Activated CD4-positive, CD25-positive, alpha-beta regulatory T cell (primary cell): ENCODE measurements at places on chromosomes 13 and 19.
A peak's percentile ranks its signal among the peaks of the same experiment; 100 is the strongest.

- no peak for DNase-seq
Measured at GRCh38 chr13:95137096-95137495, 164.2 kb downstream of the ABCC4 start.

- DNase-seq = peak; percentile 5
Measured at GRCh38 chr19:34430738-34431625, 2.8 kb downstream of the UBA2 start.

- no peak for DNase-seq
Measured at GRCh38 chr19:18939922-18940768, 872 bp downstream of the HOMER3 start.

DNA sequence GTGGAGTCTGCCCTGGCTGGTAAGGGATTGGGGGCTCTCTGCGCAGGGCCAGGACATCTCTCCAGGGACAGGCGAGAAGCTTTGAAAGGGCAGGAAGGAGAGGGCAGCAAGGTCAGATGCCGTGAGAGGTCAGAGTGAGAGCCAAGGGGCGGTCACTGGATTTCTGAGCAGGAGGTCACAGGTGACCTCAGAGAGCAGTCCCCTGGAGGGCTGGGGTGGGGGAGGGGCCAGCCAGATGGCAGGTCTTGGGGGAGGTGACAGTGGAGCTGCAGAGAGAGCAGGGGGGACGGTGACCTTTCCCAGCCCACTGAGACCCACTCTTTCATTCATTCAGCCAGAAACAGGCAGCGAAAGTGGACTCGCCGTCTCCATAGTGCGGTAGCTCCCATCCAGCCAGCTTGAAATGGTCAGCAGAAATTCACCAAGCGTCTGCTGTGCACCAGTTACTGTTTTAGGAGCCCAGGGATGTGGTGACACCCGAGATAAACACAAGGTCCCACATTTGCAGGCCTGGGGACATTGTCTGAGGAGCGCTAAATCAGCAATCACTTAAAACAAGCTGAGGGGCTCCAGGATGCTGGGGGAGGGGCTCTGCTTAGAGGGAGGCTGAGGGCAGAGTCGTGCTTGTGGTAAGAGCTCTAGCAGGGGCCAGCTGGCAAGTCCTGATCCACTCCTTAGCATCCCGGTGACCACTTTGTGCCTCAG, 10.2 kb downstream of the CARM1 start:
- no peak for DNase-seq

DNA sequence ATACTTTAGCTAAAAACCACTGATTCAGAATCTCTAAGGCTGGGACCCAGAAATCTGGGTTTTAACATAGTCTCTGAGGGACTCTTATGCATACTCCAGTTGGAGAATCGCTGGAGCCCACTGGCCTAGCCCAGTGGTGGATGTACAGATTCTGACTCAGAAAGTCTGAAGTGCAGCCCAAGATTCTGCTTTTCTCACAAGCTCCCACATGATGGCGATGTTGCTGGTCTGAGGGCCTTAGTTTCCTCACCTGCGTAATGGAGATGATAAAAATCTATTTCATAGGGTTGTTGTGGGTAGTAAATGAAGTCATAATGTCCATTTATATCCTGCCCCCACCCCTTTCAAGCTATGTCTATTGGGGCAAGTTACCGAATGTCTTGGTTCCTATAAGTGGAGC, 7.7 kb upstream of the CDADC1 start:
- no peak for DNase-seq

DNA sequence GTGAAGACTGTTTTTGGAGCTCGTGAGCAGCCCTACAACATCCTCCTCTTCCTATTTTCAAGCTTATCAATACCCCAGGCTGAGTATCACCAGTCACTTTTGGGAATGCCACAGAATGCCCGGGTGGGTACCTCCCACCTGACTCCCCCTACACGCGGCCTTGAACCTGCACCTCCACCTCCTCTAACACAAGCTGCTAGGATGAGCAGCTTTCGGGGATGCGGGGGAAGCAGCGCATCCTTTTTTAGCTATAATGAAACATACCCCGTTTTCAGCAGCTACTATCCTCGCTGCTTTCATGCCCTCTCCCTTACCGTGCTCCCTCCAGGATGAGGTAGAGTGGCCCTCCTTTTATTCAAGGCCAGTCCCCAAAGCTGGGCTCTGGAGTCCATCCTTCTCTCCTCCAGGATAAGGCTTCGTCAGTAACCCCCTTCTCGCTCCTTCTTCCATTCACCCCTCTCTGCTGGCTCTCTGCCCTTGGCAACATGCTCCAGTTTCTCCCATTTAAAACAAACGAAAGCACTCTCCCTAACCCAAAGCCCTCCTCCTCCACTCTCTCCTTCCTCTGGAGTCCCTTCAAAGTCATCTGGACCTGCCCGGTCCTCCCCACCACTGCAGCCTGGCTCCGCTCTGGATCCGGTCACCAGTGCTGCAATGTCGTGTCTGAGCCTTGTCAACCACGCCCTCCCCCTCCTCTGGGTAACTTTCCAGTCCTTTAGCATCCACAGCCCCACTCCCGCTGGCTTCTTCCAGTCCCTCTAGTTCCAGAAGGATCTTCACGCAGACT, 55.3 kb downstream of the STK24 start:
- DNase-seq = no peak

DNA sequence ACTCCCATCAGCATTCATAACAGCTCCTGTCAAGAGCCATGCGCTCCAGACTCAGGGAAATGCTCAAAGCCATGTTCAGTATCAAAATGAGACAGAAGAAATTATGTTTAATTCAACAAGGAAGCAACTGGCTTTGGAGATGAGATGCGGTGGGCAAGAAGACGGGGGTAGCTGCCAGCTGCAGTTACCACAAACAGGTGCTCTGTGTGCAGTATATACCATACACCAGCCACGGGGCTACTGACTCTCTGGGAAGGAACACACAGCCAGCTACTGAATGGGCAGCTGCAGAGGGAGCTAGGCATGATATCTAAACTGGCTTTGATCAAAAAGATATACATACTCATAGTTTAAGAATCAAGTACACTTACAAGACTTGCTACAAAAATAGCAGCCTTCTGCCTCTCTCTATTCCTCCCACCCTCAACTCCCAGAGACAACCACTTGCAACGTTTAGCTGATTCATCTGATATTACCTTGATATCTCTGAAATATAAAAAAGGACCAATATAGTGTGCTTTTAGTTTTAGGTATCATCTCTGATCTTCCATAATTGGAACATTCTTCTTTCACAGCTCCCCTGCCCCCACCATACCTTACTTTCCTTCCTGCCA, 593.0 kb downstream of the UQCRFS1 start:
- no peak for DNase-seq

DNA sequence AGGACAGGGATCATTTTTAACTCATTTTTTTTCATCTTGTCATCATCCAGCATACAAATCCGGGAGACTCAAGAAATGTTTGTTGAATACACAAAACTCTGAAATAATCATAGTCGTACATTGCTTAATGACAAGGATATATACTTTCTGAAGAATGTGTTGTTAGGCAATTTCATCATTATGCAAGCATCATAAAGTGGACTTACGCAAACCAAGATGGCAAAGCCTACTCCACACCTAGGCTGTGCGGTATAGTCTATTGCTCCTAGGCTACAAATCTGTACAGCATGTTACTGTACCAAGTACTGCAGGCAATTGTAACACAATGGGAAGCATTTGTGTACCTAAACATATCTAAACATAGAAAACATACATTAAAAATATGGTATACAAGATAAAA, 264.1 kb downstream of the TSHZ3 start:
- DNase-seq = no peak
